ENCODE measurements at places on chromosomes 5 and 9.

GRCh38 chr9:69571032-69571431 lies 101.1 kb downstream of the APBA1 start:
- DNase-seq = peak; percentile 25

GRCh38 chr9:119175581-119175980 lies 193.7 kb downstream of the BRINP1 start:
- no peak for DNase-seq

DNA sequence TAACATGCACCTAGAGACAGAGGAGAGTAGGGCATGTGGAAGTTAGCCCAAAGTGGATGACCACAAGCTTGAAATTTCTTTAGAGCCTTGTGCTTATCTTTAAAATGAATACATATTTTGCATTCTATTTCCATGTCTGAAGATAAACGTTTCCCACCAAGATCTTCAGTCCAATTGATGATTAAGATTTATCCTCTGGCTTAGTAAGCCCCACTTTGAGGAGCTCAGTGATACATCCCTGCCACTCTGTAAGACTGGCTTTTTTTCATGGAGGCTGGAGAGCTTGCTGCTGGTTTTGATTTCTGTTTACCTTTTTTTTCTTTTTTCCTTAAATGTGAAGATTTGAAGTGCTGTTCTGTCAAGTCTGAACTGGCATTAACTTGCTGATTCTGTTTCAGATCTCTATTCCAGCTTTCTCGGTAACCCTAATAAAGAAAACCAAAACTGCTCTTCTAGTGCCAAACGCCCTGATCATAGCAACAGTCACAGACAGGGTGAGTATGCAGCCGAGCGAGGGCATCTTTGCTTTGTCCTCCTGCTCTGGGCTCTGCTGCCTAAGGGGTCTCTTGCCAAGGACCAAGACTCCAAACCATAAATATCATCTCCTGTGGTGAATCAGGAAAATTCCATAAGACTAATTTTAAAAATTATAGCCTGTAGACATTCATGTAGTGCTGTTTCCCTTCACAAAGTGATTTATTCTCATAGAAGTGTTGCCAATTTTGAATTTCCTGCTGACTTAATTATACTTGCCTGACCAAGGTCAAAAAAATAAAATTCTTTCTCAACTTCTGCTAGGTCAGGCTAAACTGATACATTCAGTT lies 54.3 kb downstream of the GRAMD2B start:
- DNase-seq = peak; percentile 46

DNA sequence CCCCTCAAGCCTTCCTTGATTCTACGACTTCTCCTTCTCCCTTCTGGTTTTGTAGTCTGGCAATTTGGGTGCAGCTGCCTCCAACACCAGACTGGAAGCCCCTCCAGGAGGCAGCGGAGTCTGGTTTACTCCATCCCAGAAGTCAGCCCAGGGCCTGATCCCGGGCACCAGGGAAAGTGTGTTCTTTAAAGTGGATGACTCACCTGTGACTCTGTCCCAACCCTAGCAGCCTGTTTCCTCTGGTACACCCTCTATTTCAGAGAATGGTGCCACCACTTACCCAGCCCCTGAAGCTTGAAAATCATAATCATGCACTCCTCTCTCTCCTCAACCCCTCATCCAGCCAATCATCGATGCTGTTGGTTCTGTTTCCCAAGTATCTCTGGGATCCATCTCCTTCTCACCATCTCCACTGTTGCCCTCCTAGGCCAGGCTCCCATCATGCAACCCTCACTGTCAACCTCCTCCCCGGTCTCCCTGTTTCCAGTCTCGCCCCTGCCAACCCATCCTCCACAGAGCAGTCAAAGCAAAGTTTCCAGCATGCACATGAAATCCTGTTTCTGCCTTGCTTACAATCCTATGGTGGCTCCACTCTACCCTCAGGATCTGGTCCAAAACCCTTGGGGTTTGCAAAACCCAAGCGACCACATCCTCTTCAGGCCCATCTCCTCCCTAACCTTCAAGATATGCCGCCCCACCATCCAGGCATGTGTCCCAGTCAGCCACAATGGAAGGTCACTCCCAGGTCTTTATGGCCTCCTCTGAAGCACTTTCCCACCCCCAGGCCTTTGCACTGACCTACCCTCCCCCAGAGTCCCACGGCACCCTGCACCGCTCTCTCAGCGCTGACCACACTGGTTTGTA lies 10.5 kb downstream of the LHX6 start:
- no peak for DNase-seq

DNA sequence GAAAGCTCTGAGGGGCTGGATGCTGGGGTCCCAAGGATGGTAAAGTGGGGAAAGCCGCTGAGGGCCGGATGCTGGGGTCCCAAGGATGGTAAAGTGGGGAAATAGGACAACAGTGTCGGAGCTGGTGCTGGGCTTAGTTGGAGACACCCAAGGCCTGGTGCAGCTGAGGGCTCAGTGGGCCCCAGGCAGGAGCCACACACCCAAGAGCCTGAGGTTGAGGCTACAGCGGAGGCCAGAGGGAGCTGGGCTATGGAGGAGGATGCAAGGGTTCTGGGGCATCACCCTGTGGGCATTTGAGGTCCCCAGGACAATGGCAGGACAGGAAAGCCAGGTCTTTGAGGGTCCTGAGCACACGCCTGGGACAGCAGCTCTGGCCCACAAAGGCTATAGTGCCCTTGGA lies 19.1 kb upstream of the SLC9A3 start:
- no peak for DNase-seq

- peak; percentile 82 for DNase-seq
Measured at GRCh38 chr9:34380511-34381315, 4.0 kb upstream of the MYORG start.

- no peak for DNase-seq
Measured at GRCh38 chr9:95125652-95126051, 191.9 kb downstream of the FANCC start.

DNA sequence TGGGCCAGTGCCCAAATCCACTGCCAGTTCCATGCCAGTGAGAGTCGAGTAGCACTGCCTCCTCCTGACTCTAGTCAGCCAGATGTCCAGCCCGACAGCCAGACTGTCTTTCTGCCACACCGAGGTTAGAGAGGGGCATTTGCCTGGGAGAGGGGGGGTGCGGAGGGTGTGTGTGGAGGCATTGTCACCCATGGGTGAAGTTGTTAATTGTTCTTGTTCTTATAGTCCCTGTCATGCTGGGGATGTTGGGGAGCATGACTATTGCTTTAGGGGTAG lies 1.1 kb downstream of the RGP1 start:
- DNase-seq = no peak

DNA sequence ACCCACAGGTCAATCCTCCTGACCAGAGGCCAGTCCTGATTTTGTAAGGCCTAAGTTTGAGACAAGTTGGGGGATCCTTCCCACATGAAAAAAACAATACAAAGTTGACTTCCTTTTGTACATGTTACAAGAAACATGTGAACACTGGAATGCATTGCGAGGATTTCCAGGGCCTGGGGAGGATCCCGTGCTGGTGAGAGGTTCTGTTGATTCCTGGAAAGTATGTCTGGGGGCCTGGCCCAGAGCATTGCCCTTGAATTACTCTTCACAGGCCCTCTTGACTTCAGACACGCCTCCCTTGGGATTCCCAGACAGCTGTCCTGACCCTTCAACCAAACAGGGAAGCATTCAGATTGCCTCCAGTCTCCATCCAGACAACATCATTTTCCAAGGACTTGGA lies 234.2 kb upstream of the IRX2 start:
- no peak for DNase-seq

- no peak for DNase-seq
Measured at GRCh38 chr5:105230516-105231157, 1668.0 kb upstream of the NUDT12 start.

GRCh38 chr5:33785571-33785970 lies 106.2 kb downstream of the ADAMTS12 start:
- DNase-seq = no peak

DNA sequence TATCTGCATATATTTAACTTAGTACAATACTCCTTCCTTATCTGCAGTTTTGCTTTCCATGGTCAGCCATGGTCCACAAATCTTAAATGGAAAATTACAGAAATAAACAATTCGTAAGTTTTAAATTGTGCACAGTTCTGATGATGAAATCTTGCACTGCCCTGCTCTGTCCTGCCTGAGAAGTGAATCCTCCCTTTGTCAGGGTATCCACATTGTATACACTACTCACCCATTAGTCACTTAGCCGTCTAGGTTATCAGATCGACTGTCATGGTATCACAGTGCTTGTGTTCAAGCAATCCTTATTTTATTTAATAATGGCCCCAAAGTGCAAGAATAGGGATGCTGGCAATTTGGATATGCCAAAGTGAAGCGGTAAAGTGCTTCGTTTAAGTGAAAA lies 8.3 kb upstream of the YTHDC2 start:
- peak; percentile 44 for DNase-seq

DNA sequence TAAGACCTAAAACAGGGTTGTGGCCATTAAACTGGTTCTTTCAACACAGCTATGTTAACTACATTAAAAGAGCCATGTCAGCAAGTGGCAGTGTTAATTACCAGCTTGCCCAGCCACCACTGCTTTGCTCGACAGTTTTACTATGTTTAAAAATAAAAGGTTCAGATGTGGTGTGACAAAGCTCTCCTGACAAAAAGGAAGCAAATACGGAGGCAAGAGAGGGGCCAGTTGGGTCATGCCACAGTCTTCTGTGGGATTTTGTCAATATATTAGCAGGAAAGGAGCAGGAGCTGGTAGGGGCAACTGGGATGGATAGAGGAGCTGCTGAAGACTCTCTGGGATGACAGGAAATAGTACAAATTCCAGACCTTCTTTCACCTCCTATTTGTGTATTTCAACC lies 113.5 kb upstream of the PCA3 start:
- peak; percentile 23 for DNase-seq

DNA sequence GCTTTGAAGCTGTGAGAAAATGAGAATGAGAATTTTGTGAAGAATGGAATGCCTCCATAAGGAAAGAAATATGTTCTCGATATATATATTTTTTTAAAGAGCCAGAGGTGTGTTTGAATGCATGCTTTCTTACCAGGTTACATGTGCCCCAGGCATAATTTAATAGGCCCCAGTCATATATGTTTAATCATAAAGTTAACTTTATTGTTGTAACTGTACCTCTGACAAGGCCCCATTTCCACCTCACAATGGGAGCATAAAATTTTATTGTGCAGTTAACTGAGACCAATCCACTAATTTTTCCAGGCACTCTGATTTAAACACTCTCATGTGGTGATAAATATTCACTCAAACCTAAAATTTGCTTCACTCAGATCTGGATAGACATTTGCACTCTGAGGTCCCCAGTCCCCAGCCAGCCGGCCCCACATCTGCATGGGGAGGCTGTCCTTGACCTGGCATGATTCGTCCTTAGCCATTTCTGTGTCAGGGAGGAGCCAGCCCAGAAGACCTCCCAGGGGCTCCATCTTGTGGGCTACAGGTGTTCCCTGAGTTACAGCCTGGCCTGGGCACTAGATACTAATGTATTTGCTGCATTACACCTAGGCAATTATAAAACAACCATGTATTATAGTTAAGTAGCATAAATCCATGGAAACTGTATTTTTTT lies 245.8 kb downstream of the MTRR start:
- no peak for DNase-seq

DNA sequence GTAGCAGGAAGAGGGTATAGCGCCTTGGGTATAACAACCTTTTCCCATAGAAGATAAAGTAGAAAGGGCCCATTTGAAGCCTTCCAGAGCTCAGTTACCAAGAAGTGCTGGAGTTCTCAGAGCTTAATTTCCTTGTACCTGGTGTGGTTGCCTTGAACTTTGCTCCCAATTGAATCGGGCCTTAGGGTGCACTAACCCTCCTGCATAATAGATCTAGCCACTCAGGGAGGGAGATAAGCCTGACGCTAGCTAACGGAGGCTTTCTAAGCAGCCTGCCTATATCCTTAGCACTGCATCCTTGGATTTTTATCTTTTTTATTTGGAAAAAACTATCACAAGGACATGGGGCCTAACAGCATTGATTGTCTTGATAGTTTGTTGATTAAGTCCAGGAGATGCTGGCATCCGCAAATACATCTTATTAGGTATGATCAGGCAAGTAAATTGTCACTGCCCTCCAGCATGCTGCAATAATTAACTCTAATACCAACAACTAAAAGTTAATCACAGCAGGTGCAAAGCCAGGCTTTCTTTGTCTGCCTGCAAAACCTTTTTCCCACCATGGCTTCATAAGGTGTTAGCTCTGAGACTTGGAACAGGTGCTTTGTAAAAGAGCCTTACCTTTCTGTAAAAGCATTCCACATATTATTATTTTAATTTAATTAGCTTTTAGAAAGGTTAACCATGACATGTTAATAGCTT lies 199.4 kb downstream of the SREK1 start:
- no peak for DNase-seq

DNA sequence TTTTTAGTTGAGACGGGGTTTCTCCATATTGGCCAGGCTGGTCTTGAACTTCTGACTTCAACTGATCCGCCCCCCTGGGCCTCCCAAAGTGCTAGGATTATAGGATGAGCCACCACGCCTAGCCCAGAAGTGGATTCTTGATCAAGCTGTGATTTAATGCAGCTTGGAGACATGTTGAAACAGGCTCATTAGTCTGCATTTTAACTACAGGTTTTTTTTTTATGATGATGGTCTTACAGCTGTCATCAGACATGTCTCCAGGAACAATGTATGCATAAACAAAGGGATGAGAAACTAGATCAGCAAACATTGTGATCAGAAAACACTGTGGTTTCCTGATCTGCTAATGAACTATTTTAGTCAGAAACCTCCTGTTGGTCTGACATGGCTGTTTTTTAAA lies 30.0 kb upstream of the PLPP1 start:
- DNase-seq = no peak

GRCh38 chr9:136057236-136058081 lies 37.6 kb downstream of the NACC2 start:
- DNase-seq = no peak

DNA sequence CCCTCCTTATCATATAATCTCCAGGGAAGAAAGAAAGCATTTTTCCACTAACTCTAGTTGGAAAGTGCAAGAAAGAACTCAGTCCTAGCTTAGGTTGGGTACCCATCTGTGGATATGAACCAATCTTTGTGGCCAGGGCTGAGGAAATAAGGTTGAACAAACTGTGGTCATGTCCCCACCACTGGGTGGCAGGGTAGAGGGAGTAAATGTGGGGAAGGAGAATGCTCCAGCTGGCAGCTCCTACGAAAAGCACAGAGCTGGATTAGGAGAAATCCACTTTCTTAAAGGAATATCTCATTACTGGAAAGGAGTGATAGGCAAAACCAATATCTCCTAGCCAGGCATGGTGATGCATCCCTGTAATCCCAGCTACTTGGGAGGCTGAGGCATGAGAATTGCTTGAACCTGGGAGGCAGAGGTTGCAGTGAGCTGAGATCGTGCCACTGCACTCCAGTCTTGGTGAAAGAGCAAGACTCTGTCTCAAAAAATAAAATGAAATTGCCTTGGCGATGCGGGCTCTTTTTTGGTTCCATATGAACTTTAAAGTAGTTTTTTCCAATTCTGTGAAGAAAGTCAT lies 175.1 kb downstream of the CCDC192 start:
- peak; percentile 63 for DNase-seq

DNA sequence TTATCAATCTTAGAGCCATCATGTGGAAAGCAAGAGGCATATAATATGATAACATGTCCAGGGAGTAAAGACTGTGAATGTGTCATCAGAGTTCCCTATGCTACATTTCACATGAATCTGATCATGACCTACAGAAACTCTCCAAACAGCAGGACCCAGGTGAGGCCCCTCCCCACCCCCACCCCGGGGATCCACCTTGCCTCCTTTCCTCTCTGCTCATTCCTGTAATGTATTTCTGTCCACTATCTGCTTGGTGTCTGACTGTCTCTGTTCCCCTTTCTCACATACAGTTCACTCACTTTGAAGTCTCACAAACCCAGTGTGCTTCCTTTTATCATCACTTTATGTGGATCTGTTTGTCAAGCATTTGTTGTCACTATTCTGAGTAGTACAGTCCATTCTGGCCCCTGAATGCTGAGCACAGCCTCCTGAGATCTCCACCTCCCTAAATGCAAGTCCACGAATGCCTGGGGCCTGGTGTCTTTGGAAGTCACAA lies 76.4 kb upstream of the SMARCA2 start:
- DNase-seq = no peak
